ENCODE measurements at places on chromosomes 12 and 14.

DNA sequence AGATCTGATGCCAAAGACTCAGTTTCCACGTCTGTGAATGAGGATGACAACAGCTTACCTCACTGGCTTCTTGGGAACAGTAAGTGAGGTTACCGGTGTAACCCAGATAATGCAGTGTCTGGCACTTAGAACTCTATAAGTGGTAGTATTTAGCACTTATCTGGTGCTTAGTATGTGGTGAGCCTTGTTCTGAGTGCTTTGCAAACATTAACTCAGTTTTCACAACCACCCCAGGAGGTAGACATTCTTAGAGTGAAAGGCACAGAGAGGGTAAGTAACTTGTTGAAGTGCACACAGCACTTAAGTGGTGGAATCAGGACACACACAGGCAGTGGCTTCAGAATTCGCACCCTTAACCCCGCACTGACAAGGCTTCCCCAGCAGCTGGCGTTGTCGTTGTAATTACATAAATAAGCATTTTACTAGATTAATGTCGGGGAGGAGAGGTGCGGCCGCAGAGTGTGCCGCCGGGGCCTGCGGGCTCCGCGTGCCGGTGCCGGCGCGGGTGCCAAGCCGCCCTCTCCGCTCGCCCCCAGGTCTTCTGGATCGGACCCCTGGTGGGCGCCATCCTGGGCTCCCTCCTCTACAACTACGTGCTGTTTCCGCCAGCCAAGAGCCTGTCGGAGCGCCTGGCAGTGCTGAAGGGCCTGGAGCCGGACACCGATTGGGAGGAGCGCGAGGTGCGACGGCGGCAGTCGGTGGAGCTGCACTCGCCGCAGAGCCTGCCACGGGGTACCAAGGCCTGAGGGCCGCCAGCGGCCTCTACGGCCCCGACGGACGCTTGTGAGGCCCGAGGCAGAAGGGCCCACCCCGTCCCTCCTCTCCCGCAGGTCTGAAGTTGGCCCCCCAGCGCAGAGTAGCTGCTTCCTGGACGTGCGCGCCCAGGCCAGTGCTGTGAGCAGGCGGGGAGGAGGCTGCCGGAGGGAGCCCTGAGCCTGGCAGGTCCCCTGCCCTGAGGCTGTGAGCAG, 4.6 kb downstream of the AQP2 start:
- DNase-seq, result no peak

- no peak for DNase-seq
Measured at GRCh38 chr14:83707056-83707455, 1822.9 kb upstream of the FLRT2 start.

- no peak for DNase-seq
Measured at GRCh38 chr14:76574416-76575095, 186.7 kb upstream of the VASH1 start.

DNA sequence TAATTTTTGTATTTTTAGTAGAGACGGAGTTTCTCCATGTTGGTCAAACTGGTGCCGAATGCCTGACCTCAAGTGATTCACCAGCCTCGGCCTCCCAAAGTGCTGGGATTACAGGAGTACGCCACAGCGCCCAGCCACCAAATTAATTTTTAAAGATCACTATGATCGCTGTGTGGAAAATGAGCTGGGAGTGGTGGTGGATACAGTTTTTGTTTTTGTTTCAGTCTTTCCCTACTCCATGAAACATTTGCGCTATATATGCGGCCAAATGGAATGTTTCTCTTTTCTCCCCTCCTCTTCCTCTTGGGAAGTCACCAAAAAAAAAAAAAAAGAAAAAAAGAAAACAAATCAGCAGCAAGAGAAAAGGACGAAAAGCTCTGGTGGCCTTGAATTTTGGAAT, 20.8 kb upstream of the P2RX4 start:
- no peak for DNase-seq

- DNase-seq, result no peak
Measured at GRCh38 chr12:87381742-87382141, 647.5 kb downstream of the C12orf50 start.

GRCh38 chr14:85590784-85591183, 60.8 kb downstream of the FLRT2 start:
- no peak for DNase-seq

GRCh38 chr14:63387711-63388110, 69.0 kb upstream of the GPHB5 start:
- DNase-seq, result no peak

DNA sequence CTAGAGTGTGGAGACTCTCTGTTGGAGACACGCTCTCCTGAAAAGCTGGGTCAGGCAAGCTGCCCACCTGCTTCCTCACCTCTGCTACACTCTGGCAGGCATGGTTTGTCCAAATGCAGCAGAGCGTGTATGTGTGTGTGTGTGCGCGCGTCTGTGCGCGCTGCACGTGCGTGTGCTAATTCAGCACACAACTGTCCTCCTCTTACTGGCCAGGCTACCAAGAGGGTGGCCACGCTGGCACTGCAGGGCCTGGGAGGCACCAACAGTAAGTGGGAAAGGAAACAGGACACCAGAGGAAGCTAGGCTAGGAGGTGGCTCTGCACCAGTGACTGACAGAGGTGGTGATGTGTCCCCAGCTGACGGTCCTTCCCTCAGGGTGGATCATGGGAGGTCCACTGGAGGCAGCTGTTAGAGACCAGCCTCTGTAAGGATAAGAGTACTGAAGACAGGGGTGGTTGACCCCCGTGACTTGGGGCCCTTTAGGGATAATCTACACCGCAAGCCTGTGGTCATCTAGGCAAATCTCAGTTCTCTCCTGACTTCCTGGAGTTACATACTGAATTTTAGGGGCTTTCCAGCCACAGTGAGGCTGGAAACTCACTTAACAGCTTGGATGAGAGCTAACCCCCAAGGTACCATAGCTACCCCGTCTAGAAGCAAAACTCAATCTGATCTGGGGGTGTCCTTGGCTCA, 15.6 kb upstream of the TFCP2 start:
- DNase-seq, result no peak

DNA sequence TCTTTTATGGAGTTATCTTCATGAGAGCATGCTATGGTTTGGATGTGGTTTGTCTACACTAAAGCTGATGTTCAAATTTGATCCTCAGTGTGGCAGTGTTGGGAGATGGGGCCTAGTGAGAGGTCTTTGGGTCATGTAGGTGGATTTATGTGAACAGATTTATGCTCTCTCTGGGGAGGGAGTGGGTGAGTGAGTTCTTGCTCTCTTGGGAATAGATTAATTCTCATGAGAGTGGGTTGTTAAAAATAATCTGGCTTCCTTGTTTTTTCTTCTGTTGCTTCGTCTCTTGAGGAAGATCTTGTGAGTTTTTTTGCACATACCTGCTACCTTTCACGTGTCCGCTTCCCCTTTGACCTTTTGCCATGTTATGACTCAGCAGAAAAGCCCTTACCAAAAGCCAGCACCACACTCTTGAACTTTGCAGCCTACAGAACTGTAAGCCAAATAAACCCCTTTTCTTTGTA, 20.5 kb downstream of the DERA start:
- DNase-seq, result no peak

GRCh38 chr12:20482491-20483054, 114.2 kb downstream of the PDE3A start:
- DNase-seq, result no peak

DNA sequence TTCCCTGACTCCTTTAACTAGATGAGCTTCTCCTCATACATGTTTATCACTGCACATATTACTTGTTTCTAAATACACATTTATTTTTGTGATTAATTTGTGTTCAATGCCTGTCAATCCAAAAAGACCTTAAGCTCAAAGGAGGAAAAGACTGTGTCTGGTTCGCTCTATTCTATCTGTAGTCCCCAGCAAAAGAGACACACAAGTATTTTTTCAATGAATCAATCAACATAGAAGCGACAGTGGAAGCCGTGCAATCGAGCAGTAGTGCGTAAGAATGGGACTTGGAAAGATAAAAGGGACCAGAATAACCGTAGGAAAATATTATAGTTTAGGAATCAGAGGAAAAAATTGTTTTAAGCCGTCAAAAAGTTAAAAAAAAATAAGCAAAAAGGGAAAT, 951 bp downstream of the WDHD1 start:
- DNase-seq, result no peak

DNA sequence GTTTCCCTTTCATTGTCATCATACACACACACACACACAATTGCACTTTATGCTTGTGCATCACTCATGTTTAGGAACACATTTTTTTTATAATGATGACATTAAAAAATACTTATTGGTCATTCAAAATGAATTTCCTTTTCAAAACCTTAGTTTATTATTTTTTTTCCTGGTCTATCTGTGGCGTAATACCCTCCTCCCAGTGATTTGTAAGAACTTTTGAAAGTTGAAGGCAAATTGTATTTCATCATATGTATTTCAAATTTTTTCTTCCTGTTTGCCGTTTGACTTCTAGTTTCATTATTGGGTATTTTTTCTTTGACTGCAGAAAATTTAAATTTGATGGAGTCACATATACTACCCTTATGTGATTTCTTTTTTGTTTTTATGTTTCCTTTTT, 2.5 kb upstream of the LRRK2 start:
- DNase-seq, result peak; percentile 93

- DNase-seq, result peak; percentile 11
Measured at GRCh38 chr12:5200278-5201087, 156.8 kb downstream of the KCNA5 start.

- DNase-seq, result no peak
Measured at GRCh38 chr12:1470051-1470450, 124.3 kb downstream of the FBXL14 start.

GRCh38 chr12:42585841-42586216, 3.7 kb downstream of the PRICKLE1 start:
- DNase-seq, result peak; percentile 43

GRCh38 chr14:70189456-70190077, 816 bp upstream of the SLC8A3 start:
- DNase-seq, result no peak

GRCh38 chr12:110540048-110540447, 37.9 kb downstream of the RAD9B start:
- no peak for DNase-seq

DNA sequence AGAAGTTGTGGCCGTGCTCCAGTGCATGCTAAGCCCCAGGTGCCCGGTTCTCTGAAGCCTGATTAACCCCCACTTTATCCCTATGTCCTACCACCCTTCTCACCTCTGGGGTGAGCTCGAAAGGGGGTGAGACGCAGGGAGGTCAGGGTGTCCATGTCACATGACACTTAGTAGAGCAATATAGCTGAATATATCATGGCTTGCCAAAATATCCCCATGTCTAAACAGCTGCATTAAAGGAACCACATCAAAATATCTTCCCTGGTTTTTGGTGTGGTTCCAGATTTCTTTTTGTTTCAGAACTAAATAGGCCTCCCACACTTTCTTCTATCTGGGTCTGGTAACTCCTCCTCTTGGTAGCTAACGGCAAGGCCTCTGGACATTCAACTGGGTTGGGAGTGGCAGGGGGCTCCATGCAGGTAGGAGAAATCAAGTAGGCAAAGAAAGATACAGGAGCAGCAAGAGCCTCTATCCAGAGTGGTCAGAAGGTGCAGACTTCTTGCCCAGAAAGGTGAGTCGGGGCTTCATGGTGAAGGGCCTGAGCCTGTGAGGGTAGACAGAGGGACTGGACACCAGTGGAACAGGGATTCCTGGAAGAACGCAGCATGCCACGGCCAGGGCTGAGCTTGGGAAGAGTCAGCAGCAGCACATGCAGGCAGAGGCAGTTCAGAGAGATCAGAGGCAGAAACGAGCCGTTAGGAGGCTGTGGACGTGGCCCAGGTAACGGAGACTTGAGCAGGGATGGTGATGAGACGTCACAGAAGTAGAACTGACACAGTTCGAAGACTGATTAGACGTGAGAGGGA, 202.8 kb upstream of the DIO3 start:
- DNase-seq, result no peak

DNA sequence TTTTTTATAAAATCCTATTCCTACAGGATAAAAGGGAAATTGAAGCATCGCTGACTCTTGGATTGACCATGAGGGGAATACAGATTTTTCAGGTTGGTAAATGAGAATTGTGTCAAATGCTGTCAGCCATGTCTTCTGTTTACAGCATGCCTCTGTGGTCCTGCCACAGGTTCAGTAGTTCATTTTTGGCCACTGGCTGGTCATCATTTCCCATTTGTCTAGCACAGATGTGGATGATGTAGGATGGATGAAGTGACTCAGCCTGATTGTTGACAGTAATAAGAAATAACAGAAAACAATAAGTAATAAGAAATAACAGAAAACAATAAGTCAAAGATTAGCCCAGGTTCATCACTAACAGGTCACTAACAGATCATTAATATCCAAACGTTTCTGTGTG, 59.8 kb downstream of the FRMD6 start:
- DNase-seq, result no peak

- DNase-seq, result no peak
Measured at GRCh38 chr14:76034566-76034965, 49.0 kb downstream of the IFT43 start.

DNA sequence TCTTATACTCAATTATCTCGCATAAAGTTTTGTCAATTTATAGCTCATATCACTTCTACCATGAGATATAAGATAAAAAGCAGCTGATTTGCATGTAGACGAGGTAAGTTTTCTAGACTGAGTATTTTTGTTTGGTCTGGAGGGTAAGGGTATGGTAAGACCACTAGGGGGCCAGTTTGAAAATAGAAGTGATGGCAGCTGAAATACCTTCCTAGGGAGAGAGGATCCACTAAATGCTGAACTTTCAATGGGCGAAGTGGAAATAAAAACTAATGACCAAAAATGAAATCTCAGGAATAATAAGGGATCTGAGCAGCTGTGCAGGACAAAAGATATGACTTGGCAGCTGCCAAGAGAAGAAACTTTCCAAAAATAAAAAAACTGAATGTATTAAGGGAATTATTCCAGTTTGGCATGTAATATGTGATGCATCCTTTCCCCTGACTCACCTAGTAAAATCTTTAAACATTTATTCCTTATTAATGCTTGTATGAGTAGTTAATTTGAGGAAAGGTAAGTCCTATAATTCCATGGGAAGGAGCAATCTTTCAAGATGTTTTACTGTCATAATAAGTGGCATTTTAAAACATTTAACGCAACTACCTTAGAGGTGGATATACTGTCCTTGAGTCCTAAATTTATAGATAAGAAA, 754.5 kb downstream of the C12orf50 start:
- no peak for DNase-seq

GRCh38 chr14:49493557-49493956, 92.6 kb downstream of the RPS29 start:
- no peak for DNase-seq

DNA sequence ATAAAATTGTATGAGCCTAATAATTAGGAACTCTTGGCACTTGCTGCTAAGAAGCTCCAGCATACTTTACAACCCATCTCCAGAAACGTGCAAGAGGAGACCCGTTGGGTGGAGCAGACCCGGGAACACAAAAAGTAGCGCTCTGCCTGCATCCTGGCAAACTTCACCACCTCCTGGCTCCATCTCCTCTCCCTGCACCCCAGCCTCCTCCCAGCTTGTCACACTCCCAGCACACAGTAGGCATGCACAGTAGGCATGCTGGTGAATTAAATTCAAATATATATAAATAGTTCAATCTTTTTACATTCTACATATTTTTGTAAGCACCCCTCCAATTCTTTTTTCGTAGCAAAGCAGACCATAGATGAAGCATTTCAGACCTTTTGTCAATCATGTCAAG, 1.2 kb downstream of the VSIG10 start:
- no peak for DNase-seq

- peak; percentile 66 for DNase-seq
Measured at GRCh38 chr14:76958980-76959710, 69.4 kb downstream of the IRF2BPL start.

GRCh38 chr14:81281332-81281731, 60.6 kb upstream of the GTF2A1 start:
- DNase-seq, result no peak
